ENCODE measurements at places on chromosomes 12 and 14.
A peak's percentile ranks its signal among the peaks of the same experiment; 100 is the strongest.

- DNase-seq = no peak
Measured at GRCh38 chr12:105721051-105721825, 390.7 kb downstream of the C12orf75 start.

- peak; percentile 16 for DNase-seq
Measured at GRCh38 chr12:53938326-53939140, at the start of gene HOXC13. TSS of gene HOXC13 (plus strand) at chr12:53938831. CDS start at chr12:53938907, 76 bp downstream.

- DNase-seq = no peak
Measured at GRCh38 chr12:50686976-50687375, 76.9 kb upstream of the ATF1 start.

DNA sequence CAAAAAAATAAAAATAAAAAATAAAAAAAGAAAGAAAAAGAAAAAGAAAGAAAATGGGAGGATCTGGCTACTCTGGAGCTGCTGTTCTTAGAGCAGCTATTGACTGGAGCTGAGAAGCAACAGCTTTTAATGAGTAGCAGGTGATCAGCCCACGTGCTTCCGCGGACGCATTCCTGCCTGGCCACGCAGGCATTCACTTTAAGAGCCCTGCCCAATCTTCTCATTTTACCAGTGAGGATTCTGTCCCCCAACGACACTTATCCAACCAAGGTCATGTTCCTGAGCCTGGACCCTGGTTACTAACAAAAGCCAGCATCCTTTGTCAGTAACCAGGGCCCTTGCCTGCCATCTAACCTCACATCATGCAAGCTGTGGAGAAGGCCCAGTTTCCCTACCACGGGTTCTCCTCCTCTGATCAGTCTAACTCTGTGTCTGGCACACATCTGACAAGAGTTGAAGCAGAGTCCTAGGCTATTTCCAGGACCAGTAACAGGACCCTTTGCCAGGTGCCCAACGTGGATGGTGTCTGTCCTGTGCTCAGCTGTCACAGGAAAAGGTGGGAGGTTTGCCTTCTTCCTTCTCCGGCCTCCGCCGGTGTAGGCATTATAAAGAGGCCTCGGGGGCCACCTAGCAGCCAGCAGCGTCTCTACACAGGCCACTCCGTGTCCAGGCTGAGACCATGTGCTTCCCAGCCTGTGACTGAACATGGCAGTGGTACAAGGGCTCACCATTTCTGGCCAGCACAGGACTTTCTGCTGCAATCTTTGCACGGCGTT is 60.9 kb upstream of the GPATCH2L start:
- DNase-seq = no peak

- peak; percentile 57 for DNase-seq
Measured at GRCh38 chr12:46377678-46378077, 5.1 kb upstream of the SLC38A2 start.

- DNase-seq = no peak
Measured at GRCh38 chr12:45336331-45336730, 120.4 kb downstream of the ANO6 start.

DNA sequence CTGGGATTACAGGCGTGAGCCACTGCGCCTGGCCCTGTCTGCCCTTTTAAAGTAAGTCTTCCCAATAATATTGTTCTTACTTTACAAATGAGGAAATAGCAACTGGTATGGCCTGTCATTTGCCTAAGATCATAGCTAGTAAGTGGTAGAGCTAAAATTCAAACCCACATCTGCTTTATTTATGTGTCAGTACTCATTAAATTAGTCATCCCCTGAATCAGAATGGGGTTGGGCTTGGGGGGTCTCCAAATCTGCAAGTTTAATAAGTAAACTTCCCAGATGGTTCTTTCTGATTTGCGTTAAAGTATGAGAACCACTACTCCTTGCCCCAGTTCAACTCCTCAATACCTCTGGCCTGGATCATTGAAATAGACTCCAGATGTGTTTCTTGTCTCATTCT is 96.2 kb downstream of the FAR2 start:
- DNase-seq = no peak

- no peak for DNase-seq
Measured at GRCh38 chr12:23458640-23459039, 490.8 kb downstream of the SOX5 start.

DNA sequence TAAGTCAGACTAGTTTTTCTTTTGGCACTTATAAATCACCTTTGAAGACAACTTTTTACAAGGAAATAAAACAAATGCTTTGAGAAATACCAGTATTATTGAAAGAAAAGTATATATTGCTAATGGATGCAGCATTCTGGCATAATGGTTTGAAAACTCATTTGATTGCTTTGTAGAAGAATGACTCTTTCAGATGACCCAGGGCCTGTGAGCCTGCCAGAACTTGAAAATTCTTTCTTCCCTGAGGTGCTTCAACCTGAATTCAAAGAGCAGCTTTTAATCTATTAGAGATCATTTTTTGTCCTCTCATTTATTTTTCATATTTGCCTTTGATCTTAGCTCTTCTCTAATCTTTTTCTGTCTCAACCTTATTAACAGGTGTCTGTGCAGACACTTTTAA is 87.4 kb downstream of the LRRK2 start:
- no peak for DNase-seq

DNA sequence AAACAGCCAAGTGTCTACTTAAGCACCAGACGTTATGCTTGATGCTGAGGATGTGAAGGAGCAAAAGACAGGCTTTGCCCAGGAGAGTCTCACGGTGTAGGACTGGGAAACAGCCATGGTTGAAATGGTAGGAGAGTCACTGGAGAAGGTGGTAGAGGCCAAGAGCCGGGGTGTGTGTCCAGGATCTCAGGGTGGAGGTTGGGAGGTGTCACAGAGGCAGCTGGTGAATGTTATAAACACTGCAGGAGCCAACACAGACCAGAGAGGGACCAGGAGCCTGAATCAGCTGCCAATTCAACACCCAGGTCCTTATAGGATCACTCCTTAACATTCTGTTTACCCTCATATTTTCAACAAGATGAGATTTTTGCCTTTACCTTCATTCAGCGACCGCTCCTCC is 7.5 kb downstream of the NID2 start:
- DNase-seq = no peak

DNA sequence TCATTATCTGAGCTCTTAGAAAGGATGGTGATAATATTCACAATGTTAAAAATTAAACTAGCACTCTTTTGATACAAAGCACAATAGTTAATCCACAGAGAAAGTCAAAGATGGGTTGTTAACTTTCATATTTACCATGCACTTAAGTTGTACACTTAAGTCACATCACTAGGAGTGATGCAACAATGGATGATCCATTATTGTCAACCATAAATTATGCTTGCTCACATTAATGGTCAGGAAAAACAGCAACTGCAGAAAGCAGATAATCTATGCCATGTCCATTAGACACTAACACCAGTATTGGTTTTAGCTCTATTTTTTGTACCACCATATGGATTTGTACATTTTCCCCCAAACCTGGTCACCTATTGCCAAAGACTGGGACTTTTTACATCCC is 195.5 kb downstream of the FOXA1 start:
- no peak for DNase-seq

- DNase-seq = no peak
Measured at GRCh38 chr12:30529489-30530269, 166.0 kb downstream of the IPO8 start.

DNA sequence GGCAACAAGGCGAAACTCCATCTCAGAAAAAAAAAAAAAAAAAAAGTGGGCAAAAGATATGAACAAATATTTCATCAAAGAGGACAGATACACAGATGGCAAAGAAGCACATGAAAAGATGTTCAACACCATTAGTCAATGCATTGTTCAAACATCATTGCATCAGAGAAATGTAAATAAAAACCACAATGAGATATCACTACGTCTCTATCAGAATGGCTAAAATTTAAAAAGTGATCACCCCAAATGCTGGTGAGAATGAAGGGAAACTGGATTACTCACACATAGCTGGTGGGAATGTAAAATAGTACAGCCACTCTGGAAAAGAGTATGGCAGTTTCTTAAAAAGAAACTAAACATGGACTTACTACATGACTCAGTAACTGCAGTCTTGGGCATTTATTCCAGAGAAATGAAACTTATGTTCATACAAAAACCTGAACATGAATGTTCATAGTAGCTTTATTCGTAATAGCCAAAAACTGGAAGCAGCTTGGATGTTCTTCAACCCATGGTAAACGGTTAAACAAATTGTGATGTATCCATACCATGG is 3.6 kb downstream of the L2HGDH start:
- no peak for DNase-seq

- no peak for DNase-seq
Measured at GRCh38 chr12:106249411-106250135, 1.8 kb upstream of the CKAP4 start.

DNA sequence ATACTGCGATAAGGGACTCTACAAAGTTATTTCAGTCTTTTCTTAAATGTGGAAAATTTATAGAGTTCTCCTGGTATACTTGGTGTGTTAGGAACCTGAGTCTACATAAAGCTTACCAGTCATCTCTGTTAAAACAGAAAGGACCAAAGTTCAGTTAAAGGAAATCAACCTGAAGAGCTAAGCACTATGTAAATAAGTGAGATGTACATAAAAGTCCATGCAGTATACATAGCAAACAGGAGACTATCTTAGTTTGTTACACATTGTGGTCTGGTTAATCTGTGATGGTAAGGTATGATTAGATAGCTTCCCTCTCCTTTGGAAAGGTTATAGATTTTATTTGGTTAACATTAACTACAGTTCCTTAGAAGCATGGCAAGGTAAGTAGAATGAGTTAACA is 75.9 kb downstream of the ATP2B1 start:
- no peak for DNase-seq

DNA sequence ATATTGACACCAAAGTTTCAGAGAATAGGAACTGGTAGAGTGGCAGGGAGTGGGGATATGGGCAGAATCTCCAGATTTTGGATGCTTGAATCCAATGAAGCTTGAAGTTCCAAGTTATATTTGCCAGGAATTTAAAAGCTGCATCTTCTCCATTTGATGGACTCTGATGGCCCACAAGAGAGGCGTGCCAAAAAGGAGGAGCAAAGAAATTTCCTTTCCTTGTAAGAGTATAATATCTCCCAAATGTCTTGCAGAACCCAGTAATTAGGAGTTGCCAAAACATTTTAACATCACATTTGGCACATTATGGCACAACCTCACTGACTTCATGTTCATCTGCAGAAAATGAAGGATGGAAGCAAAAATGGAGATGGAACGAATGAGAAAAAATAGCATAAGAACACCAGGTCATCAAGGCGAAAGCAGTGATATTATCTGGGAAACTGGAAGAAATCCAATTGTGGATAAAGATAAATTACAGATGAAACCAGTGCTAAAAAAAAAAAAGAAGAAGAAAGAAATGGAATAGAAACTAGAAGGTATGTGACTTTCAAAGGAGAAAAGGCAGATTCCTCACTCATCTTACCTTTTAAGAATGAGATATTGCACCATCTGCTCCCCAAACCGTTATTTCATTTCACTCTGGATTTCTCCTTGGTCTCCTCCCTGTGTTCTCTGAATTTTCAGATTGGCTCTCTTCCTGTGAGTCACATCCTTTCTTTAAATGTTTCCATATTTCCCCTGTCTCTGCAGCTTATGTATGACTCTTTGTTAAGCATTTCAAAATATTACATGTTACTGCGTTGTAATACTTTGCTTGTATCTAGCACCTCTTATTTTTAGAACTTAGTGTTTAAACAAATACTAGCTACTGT is 13.5 kb upstream of the FLRT2 start:
- DNase-seq = no peak

DNA sequence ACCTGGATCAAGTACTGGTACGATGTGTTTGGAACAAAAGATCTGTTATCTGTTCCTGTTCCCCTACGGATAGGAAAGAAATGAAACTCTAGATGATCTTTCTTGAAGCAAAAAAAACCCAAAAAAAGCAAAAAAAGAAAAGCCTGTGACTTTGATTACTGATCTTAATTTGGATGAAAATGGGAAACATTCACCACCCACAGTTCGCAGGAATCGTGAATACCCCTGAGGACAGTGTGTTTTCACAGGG is 138.7 kb upstream of the LMNTD1 start:
- DNase-seq = no peak

GRCh38 chr12:29732191-29732590 is 51.6 kb downstream of the TMTC1 start:
- DNase-seq = no peak

- DNase-seq = no peak
Measured at GRCh38 chr12:117277875-117278274, 83.6 kb downstream of the NOS1 start.

DNA sequence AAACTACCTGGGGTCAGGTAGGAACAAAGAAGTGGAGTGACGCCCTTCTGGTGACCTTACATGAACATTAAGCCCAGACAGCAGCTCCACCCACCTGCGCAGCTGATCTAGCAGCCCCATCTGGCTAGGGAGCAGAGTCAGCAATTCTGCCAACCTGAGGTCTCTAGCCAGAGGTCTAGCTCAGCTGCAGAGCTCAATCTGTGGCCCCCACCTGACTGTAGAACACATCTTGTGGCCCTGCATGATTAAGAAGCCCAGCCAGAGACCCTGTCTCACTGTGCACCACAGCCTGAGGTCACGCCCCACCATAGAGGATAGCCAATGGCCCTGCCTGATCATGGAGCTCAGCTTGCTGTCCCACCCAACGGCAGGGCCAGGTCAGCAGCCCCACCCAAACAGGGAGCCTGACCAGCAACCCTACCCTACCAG is 50.6 kb upstream of the HIGD1C start:
- DNase-seq = no peak

DNA sequence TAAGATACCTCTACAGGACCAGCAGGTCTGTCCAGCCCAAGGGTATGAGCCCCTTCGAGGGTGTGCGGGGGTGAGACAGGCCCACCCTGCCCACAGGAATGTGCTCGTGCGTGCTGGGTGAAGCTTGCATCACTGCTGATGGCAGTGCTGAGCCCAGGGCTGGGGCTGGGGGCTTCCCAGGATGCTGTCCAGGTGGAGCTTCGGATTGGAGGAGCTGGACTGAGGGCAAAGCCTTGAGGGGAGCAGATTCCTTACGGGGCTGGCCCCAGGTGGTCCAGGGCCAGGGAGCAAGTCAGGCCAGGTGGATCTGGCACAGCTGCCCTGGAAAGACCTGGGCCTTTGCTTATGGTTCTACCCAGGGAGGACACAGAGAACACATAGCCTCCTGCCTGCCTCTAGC is 2.5 kb upstream of the KRT85 start:
- no peak for DNase-seq

DNA sequence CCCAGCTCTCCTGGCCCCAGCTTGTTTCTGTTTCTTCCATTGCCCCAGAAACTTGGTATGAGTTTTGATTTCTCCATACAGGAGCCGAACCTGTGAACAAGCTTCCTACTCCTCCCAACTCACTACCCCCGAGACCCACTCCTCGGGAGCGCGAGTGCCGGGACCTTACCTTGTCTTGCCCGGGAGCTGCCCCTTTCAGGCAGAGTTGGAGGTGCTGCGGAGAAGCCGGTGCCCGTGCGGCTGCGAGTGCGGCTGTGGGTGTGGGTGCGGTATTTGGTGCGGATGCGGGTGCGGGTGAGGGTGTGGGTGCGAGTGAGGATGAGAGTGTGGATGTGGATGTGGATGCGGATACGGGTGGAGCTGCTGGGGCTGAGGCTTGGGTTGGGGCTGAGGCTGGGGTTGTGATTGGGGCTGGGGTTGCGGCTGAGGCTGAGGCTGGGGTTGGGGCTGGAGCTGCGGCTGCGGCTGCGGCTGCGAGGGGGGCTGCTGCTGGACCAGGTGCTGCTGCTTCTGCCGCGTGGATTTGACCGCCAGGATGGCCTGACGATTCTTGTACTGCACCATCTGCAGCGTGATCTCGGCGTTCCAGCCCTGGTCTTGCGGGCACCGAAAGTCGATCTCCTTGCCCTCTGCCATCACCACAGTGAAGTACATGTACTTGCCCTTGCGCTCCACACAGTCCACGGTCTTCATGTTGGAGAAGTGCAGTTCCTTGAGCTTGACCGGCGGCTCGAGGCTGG is 1.1 kb downstream of the PHLDA1 start:
- peak; percentile 45 for DNase-seq

GRCh38 chr12:43942379-43942778 is 106.5 kb downstream of the TMEM117 start:
- no peak for DNase-seq

GRCh38 chr14:89767131-89767530 is 187.4 kb downstream of the EFCAB11 start:
- DNase-seq = no peak

Measured in activated CD4-positive, alpha-beta T cell treated with anti-CD3 and anti-CD28 coated beads, Interleukin-2, Interleukin-4, amounts not matched to agents 100 ng/mL and 50 ng/mL, durations not matched to agents 16 hours and 8 hours (primary cell).